GM06990 (cell line): ENCODE measurements at places on chromosomes 16 and 17.
A peak's percentile ranks its signal among the peaks of the same experiment; 100 is the strongest.

- no peak for DNase-seq
These were observed 13.9 kb upstream of the GINS3 start for GRCh38 chr16:58378401-58378800.

GRCh38 chr16:56295739-56296527, 104.6 kb downstream of the GNAO1 start:
- no peak for DNase-seq

DNA sequence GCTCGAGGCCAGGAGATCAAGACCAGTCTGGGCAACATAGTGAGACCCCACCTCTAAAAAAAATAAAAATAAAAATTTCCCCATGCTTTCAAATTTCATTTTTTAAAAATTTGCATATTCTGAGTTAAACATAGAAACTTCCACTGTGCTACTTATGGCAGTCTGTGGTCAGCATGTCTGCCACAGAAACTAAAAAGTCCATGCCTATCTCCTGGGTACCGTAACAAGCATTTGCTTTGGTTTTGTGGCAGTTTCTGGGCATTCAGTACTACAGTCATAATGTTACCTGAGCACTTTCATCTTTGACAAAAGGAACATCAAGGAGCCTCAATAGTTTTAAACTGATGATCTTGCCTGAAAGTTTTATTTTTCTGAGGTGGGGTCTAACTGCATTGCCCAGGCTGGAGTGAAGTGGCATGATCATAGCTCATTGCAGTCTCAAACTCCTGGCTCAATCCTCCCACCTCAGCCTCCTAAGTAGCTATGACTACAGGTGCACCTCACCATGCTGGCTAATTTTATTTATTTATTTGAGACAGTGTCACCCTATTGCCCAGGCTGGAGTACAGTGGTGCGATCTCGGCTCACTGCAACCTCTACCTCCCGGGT, 13.2 kb upstream of the ITGA2B start:
- DNase-seq, result peak; percentile 61

DNA sequence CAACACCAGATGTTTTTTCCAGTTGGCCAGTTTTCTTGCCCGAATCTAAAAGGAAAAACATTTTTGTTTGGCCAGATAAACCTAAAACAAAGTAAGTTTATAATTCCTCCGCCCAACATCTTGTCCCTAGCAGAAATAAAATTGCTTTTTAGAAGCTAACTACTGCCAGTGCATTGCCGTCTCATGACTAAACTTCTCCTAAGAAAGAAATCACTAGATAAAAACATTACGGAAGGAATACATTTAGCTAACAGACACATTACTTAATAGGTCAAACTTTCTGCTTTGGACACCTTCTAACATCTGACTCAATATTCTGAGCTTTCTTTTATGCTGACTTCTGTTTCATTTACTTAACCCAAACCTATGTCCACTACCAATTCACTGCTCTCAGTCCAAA, 36.2 kb downstream of the FBXL20 start:
- DNase-seq, result no peak

DNA sequence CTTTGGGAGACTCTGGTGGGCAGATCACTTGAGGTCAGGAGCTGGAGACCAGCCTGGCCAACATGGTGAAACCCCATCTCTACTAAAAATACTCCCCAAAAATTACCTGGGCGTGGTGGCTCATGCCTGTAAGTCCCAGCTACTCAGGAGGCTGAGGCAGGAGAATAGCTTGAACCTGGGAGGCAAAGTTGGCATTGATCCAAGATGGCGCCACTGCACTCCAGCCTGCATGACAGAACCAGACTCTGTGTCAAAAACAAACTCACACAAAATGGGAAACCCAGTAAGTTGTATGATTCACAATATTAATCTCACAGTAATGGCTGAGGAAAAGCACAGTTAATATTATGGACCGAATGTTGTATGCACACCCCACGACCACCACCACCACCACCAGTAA, 24.3 kb downstream of the WSB1 start:
- no peak for DNase-seq

DNA sequence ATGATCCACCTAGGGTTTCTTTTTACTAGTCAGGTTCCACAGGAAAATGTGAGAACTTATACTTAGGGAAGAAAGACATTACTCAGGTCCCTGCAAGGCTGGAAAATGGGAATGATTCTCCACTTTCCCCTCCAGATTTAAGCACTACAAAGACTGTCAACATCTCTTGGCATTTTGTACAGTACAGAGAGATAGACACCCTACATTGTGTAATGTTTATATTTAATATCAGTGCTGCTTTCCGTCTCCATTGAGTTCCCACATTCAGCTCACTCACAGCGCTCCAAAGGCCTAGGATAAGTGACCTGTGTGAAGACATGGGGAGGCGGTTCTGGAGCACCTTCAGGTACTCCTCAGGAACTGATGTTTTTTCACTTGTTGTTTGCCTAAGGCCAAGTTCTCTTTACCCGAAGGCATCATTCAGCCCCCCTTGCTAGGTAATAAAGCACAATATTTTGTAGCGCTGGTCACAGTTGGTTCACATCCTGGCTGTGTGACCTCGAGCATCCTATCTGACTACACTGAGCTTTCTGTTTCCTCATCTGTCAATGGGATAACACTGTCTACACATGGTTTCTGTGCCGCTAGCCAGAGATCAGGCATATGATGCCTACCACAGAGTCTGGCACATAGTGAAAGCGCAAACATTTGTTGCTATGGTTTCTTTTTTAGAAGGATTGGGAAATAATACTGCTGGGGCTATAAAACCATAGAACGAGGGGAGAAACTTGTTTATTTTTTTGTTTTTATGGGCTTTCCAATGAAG, 226.6 kb downstream of the ZFHX3 start:
- DNase-seq, result no peak

GRCh38 chr17:65918916-65919315, 273.0 kb downstream of the CEP112 start:
- DNase-seq, result no peak

DNA sequence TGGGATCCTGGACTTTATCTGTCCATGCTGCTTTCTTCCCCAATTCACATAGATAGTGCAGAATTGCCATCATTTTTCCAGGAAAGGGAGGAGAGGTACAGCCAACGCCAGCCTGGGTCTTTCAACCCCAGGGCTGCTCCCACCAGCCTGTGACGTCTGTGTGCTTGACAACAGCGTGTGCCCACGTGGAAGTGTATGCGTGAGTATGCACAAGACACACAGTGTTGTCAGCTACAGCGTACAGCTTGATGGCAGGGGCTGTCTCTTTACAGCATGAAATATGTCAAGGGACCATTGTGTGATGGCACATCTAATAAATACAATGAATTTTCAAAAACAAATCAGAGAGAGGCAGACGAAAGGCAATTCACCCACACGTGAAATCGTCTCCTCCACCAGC, 62.3 kb downstream of the GSG1L start:
- no peak for DNase-seq
